GM12864 (cell line): ENCODE measurements at places on chromosomes 6 and 20.

- DNase-seq, result no peak
These were observed 433.7 kb upstream of the HSF2 start for GRCh38 chr6:121965739-121966138.

GRCh38 chr6:17020889-17021538 is 80.8 kb upstream of the STMND1 start:
- no peak for DNase-seq

- no peak for DNase-seq
These were observed 31.3 kb downstream of the KCNK15 start for GRCh38 chr20:44776980-44777379.

DNA sequence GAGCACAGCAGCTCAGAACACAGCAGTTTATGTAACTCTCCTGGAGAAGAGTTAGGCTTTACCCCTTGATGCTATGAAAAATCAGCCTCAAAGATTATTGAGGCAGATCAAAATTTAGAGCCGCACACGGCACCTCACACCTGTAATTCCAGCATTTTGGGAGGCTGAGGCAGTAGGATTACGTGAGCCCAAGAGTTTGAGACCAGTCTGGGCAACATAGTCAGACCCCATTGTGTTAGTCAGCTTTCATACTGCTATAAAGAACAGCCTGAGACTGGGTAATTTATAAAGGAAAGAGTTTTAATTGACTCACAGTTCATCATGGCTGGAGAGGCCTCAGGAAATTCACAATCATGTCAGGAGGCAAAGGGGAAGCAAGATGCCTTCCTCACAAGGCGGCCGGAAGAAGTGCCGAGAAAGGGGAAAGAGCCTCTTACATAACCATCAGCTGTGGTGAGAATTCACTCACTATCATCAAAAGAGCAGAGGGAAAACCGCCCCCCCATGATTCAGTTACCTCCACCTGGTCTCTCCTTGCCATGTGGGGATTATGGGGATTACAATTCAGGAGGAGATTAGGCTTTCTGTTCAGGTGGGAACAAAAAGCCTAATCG is 87.7 kb downstream of the SGK1 start:
- no peak for DNase-seq

DNA sequence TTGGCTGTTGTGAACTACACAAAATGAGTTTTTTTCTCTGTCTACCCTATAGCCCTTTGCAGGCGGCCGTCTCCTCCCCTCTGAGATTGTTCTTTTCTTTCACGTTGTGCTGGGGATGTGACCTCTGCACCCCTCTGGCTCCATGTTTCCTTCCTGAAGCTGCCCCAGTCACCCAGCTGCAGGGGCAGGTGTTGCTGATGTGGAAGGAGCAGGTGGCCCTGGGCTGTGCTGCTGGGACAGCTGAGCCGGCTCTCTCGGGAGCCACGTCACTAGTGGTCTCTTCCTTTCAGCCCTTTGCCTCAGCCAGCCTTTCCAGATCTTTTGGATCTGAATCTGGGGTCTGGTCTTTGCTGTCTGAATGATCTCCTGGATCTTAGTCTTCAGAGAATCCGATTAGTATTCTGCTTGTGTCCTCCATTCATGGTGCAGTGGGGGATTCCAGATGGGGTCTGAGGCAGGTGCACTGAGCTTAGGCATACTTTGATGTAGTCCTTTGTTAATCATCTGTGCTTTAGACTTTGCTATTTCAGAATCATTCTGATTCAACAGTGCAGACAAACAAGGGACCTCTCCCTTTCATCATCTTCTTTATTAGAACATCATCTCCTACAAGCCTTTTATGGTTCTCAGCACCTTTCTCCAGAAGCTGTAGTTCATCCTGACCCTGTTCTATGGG is 31.4 kb downstream of the TMEM181 start:
- no peak for DNase-seq

- DNase-seq, result no peak
These were observed 35.6 kb upstream of the NFATC2 start for GRCh38 chr20:51578145-51578459.

- no peak for DNase-seq
These were observed 93.7 kb downstream of the SULF2 start for GRCh38 chr20:47691625-47692024.
